ENCODE measurements at places on chromosomes 6 and 20.

- DNase-seq, result no peak
Observed at GRCh38 chr6:44442833-44443444, 55.4 kb downstream of the CDC5L start.

- DNase-seq, result no peak
Observed at GRCh38 chr6:148747471-148748165, 788 bp downstream of the UST start.

DNA sequence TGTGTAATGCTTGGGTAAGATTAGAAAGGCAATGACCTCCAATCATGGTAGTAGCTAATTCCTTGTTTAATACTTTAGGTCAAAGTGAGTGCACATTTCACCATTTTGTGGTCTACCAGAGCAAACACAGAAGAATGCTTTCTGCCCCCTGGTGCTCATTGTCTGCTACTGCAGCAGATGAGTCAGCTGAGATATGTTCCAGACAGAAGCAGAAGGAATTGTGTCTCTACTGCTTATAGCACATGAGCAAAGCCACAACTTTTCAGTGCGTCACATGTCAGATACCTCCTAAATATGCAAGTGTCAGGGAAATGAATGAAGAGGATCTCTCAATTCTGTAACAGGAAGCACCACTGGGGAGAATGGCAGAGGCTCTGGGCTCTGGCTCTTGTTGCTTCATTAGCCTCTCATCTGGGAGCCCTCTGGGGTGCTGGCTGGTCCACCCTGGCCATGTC, 308.9 kb downstream of the ALDH8A1 start:
- peak; percentile 67 for DNase-seq

DNA sequence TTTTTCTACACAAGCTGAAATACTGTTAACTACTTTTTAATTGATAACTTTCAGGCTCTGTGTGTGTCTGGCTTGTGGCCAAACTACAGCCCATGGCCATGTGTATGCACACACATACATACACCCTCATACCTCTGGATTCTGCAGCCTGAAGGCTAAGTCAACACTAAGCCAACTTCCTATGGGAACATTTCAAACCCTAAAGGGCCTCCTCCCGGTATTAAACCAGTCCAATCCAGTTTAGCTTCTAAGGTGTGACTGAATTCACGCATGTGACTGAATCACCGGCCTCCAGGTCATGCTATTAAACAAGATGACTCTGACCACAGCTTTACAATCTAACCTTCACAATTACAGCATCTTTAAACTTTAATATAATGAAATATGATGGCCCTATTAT, 20.7 kb upstream of the DST start:
- DNase-seq, result no peak

DNA sequence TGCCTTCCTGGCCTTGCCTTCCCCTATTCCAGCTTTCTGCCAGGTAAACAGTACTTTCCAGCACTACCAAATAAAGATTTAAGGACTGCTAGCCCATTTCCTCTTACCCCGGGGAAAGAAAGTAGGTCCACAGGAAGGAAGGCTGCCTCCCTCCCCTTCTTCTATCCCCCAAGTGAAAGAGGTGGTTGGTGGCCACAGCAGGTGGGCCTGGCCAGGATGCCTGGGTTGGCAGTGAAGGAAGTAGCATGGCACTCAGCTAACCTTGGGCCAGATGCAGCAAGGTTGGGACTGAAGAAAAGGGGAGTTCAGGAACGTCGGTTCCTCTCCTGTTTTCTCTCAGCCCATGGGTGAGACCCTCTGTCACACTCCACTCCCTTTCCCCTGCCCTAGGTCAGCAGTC, 8.9 kb downstream of the NFKBIL1 start:
- DNase-seq, result no peak

GRCh38 chr6:10511477-10511876, 9.7 kb upstream of the GCNT2 start:
- no peak for DNase-seq

- DNase-seq, result no peak
Observed at GRCh38 chr20:21840991-21841390, 135.5 kb downstream of the PAX1 start.

DNA sequence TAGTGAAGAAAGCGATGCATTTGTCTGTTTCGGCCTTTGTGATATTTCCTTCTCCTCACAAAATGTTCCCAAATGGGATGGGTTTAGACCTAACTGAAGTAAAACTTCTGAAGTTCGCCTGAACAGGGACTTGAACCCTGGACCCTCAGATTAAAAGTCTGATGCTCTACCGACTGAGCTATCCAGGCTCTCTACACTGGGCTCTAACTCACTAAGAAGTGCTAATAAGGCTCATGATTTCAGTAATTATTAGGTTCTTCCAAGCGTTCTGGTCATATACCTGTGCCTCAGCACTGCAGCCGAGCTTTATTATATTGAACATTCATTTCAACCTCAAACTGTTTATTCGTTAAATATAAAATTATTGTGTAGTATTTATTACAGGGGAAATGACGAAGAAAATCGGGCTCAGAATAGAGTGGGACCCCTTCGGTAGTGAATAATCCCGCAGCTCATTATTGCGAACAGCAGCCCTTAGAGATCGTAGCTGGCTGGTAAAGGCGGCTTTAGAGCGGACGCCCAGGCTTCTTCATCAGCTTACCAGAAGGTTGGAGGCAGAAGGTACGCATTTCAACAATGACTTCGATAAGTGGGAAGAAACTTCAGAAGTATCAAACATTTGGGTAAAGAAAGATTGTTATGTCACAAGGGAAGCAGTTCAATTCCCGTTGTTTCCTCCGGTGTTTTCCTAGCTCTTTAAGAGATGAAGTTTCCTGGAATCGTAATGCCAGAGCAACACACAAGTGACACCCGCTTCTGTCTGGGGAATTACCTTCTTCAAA, 119.0 kb upstream of the ZNF184 start:
- no peak for DNase-seq

GRCh38 chr6:25311331-25311840, 32.2 kb downstream of the CARMIL1 start:
- DNase-seq, result no peak

- DNase-seq, result no peak
Observed at GRCh38 chr6:39377539-39377950, 55.0 kb upstream of the KCNK16 start.

GRCh38 chr6:35014341-35014740, 125.3 kb downstream of the ANKS1A start:
- no peak for DNase-seq

GRCh38 chr20:34403908-34404307, 40.8 kb downstream of the ITCH start:
- no peak for DNase-seq
